Fibroblast of lung (primary cell): ENCODE measurements at places on chromosomes 2 and 18. TPM values are rescaled to one million over a fixed set of nuclear protein-coding genes. Genes with fewer than 3 reads are reported as not detected.

DNA sequence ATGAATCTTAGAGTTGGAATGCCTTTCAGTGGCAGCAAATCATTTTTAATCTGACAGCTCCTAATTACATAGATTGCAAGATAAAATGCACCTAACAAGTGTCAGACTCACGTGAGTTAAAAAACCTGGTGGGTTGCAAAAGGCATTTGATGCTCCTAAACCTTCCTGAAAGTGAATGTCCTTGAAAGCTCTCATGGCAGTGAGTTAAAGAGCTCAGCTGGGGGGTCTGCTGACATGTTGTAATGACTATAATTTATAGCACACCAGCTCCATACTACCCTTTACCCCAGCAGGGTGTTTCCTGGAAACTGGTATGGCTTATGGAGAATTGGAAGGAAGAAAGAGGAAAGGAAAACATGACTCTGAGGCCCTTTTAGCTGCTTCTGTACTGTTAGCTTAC is 91.9 kb upstream of the CAVIN2 start:
- no peak for DNase-seq
- H3K27me3 ChIP-seq: no peaks in the 10 kb centered on the region
- no peaks in the 10 kb centered on the region for H3K36me3 ChIP-seq
- H3K27ac ChIP-seq: no peak overlapping the region
- no peak overlapping the region for H3K4me3 ChIP-seq
- peaks cover 2% of the 10 kb centered on the region for H3K4me1 ChIP-seq

The RUFY4 gene
- not detected in 2 replicates for polyA plus RNA-seq

The LAPTM4A gene
- 634 and 1,101 TPM in 2 replicates for polyA plus RNA-seq

GRCh38 chr2:193074933-193075332 is 880.2 kb upstream of the TMEFF2 start:
- no peak overlapping the region for H3K4me3 ChIP-seq
- no peaks in the 10 kb centered on the region for H3K4me1 ChIP-seq
- no peaks in the 10 kb centered on the region for H3K27me3 ChIP-seq
- no peaks in the 10 kb centered on the region for H3K36me3 ChIP-seq
- H3K27ac ChIP-seq: no peak overlapping the region
- DNase-seq: no peak

The REG3G gene
- polyA plus RNA-seq: not detected in 2 replicates

DNA sequence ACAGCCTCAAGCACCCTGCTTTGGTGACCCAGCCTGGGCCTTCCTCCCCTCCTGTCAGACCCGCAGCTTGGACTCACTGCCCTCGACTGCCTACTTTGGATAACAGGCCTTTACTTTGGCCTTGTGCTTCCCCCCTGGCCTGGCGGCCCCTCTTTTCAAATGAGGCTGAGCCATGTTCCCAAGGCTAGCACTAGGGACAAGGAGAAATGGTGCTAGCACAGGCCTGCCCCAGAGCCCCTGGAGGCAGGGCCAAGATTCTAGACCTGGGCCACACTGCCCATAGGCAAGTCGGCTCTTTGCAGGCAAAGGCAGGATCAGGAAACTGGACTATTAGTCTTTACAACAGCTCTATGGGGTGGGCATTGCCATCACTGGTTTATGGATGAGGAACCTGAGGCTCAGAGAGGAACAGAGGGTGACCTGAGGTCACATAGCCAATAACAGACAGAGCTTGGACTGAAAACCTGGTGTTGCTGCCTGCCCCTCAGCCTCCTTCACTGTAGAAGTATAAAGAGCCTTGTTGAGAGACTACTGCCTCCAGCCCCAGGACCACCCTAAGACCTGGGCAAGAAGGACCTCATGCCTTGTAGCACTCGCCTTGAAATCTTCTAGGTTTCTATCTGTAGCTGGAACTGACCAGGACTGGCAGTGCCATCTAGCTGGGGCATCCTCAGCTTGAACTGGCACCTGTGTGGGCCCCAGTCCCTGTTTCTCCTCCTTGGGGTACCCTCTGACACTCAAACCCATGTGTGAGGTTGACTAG is 266.3 kb downstream of the DYSF start:
- no peak overlapping the region for H3K4me3 ChIP-seq
- H3K4me1 ChIP-seq: peaks cover 5% of the 10 kb centered on the region
- H3K36me3 ChIP-seq: no peaks in the 10 kb centered on the region
- H3K27me3 ChIP-seq: peaks cover 6% of the 10 kb centered on the region

GRCh38 chr18:79556829-79557585 is 122.6 kb upstream of the CTDP1 start:
- H3K4me3 ChIP-seq: no peak overlapping the region
- H3K36me3 ChIP-seq: no peaks in the 10 kb centered on the region
- no peak overlapping the region for H3K27ac ChIP-seq
- no peaks in the 10 kb centered on the region for H3K27me3 ChIP-seq
- no peaks in the 10 kb centered on the region for H3K4me1 ChIP-seq
- DNase-seq: no peak

The C2orf81 gene
- polyA plus RNA-seq: 0.25 and 0.37 TPM in 2 replicates

The LGALSL gene
- polyA plus RNA-seq: 4.4 and 5.7 TPM in 2 replicates

GRCh38 chr2:223460774-223461211 is 141.4 kb downstream of the SCG2 start:
- H3K4me3 ChIP-seq: no peak overlapping the region
- peak overlapping the region; percentile 51 for H3K27ac ChIP-seq
- DNase-seq: peak; percentile 76
- no peaks in the 10 kb centered on the region for H3K27me3 ChIP-seq
- H3K36me3 ChIP-seq: no peaks in the 10 kb centered on the region
- H3K4me1 ChIP-seq: peaks cover 5% of the 10 kb centered on the region

The NDUFV2 gene
- polyA plus RNA-seq: 128 and 133 TPM in 2 replicates

- DNase-seq: peak; percentile 78
- H3K27ac ChIP-seq: no peak overlapping the region
- no peak overlapping the region for H3K4me3 ChIP-seq
- H3K27me3 ChIP-seq: no peaks in the 10 kb centered on the region
Measured at GRCh38 chr2:147547440-147547839, 297.4 kb upstream of the ACVR2A start.

The SMAD4 gene
- polyA plus RNA-seq: 108 and 161 TPM in 2 replicates

The MEP1B gene
- not detected in 2 replicates for polyA plus RNA-seq

- no peaks in the 10 kb centered on the region for H3K4me1 ChIP-seq
- H3K36me3 ChIP-seq: no peaks in the 10 kb centered on the region
- DNase-seq: no peak
- H3K27me3 ChIP-seq: no peaks in the 10 kb centered on the region
- H3K4me3 ChIP-seq: no peak overlapping the region
- H3K27ac ChIP-seq: no peak overlapping the region
Measured at GRCh38 chr2:107278672-107279071, 392.7 kb upstream of the ST6GAL2 start.

GRCh38 chr2:237547841-237548416 is 18.4 kb upstream of the PRLH start:
- H3K27ac ChIP-seq: no peak overlapping the region
- no peak overlapping the region for H3K4me3 ChIP-seq
- no peaks in the 10 kb centered on the region for H3K36me3 ChIP-seq
- DNase-seq: peak; percentile 4
- H3K4me1 ChIP-seq: no peaks in the 10 kb centered on the region

- peak overlapping the region; percentile 72 for H3K4me3 ChIP-seq
- DNase-seq: peak; percentile 87
- no peak overlapping the region for H3K27ac ChIP-seq
- no peaks in the 10 kb centered on the region for H3K4me1 ChIP-seq
Measured at GRCh38 chr18:76496194-76496890, 1.3 kb upstream of the ZNF516 start.

DNA sequence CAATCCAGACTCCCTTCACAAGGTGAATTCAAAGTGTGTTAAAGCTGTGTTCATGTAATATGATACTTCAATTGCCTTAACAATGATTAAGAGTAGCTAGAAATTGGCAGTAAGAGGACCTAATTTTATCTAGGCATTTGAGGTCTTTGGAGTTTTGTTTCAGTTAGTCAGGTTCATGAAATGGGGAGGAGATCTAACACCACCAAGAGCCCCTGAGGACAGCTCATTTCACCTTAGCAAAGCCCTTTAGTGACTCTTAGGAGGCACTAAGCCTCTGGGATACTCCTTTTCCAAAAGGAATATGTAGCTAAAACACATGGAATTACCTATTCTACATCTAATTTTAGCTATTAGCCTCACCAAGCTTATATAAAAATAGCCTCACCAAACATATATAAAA is 716.5 kb upstream of the RAB6C start:
- no peaks in the 10 kb centered on the region for H3K4me1 ChIP-seq
- no peak overlapping the region for H3K27ac ChIP-seq
- no peak for DNase-seq
- H3K36me3 ChIP-seq: no peaks in the 10 kb centered on the region
- no peaks in the 10 kb centered on the region for H3K27me3 ChIP-seq

The SLC25A12 gene
- polyA plus RNA-seq: 25.9 and 26.7 TPM in 2 replicates

GRCh38 chr2:237202288-237203030 is 116.8 kb downstream of the COPS8 start:
- no peaks in the 10 kb centered on the region for H3K36me3 ChIP-seq
- H3K27me3 ChIP-seq: no peaks in the 10 kb centered on the region
- H3K27ac ChIP-seq: peak overlapping the region; percentile 67
- no peak for DNase-seq

GRCh38 chr18:77647472-77647871 is 397.8 kb downstream of the GALR1 start:
- no peaks in the 10 kb centered on the region for H3K36me3 ChIP-seq
- H3K27me3 ChIP-seq: no peaks in the 10 kb centered on the region
- H3K4me1 ChIP-seq: no peaks in the 10 kb centered on the region
- DNase-seq: no peak
- H3K27ac ChIP-seq: no peak overlapping the region

The NT5C1B gene
- polyA plus RNA-seq: not detected in 2 replicates

DNA sequence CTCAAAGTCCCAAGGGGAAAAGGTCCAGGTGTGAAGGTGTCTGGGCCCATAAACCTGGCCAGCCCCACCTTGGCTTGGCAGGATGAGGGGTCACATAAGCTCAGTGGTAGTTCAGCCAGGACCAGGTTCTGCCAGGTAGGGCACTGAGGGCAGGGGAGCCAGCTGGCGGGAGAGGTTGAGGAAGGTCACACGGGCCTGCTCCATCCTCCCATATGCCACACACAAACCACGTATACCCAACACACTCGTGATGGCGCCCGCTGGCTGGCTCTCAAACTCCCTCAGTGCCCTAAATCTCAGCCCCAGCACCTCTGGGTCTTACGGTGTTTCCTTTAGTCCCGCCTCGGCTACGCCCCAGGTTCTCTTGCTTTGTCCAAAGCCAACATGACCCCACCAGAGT is 160.5 kb downstream of the ZFP36L2 start:
- no peaks in the 10 kb centered on the region for H3K27me3 ChIP-seq
- H3K4me3 ChIP-seq: no peak overlapping the region
- H3K4me1 ChIP-seq: peaks cover 9% of the 10 kb centered on the region

The LOXHD1 gene
- polyA plus RNA-seq: not detected in 2 replicates
